ENCODE measurements at places on chromosomes 11 and 22.

GRCh38 chr22:39999144-39999757, 4.5 kb downstream of the FAM83F start:
- DNase-seq, result no peak

GRCh38 chr11:120344302-120345004, 8.2 kb downstream of the ARHGEF12 start:
- no peak for DNase-seq

DNA sequence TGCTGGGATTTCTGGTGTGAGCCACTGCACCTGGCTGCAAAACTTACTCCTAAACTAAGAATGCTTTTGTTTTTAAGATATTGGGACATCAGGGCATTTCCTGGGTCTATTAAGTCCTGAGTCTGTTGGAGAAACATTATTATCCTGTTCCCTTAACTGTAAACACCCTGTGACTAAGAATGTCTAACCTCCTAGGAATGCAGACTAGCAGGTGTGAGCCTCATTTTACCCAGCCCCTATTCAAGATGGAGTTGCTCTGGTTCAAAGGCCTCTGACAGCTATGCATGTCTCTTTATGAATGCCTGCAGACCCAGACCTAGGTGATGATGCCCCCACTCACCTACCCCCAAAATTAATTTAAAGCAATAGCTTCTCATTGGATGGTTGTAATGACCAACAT, 46.2 kb downstream of the DEPDC5 start:
- DNase-seq, result no peak

DNA sequence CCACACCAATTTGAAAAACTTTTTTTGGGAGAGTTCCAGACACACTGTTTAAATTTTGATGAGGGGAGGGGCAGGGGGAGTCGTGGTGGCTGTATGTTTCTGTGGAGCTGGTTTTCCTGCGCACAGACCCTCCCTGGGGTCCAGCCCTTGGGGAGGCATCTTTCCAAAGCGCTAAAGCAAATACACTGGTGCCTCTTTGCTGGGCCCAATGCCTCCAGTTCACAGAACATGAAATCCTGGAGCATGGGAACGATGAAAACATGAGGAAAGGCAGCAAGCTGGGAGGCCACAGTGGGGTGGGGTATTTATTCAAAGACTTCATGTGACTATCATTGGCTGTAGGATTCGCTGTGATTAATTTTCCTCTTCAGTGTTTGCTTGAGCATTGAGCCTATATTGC, 135.3 kb downstream of the CCDC34 start:
- DNase-seq, result peak; percentile 88

- DNase-seq, result no peak
Measured at GRCh38 chr22:46336119-46337078, 885 bp downstream of the TRMU start.

- DNase-seq, result no peak
Measured at GRCh38 chr11:61503135-61503770, 5.3 kb upstream of the LRRC10B start.

DNA sequence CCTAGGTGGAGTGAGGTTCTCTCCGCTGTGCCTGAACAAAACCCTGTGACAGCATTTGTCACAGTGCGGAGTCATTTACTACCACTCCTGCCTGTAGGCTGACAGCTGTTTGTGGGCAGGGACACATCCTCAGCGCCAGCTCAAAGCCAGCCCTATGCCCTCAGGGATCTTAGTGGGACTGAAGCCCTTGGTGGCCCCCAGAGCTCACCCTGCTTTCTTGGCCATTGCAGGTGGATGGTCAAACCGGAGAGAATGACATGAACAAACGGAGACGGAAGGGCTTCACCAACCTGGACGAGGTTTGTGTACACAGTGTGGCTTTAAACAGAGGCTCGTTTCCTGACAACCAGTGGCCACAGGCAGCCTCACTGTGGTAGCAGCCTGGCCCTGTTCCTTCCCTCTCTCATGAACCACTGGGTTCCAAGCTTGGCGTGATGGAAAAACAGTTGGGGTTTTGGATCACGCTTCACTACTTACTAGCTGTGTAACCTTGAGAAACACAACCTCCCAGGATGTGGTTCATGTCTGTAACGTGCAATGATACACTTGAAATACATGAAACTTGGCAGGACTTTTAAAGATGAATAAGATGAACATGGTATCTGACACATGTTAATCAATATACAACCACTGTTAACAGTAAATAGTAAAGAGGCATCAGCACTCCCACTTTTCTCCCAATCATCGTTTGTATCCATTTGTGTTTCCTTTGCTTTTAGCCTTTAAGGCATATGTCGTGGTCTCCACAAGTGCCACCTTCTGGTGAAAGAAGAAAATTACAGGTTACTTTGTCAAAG, 125.8 kb downstream of the MICAL2 start:
- DNase-seq, result peak; percentile 60

All from NCI-H345 (cell line).